Activated CD4-positive, alpha-beta T cell treated with anti-CD3 and anti-CD28 coated beads, Interleukin-2, amount 50 U/mL, for 4 hours (primary cell): ENCODE measurements at places on chromosomes 2 and 18.

DNA sequence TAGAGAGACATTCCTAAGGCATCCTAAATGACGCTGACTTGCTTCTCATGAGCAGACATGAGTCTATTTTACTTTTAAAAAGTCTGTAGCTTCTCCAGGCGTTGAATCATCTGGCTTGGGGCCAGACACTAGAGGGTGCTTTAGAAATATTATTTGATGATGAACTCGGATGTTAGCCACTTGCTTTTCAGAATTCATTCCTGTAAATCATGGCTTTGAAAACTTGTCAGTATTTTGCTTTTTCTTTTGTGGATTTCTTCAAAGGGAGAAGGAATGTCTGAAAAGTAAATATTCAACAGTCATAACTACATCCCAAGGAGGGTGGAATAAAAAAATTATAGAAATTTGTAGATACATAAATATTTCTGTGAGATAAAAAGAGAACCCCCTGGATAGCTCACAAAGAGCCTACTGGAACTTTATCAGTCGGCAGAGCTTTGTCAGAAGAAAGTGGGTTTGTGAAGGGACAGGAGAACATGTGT lies 370.8 kb downstream of the OSR1 start:
- DNase-seq, result no peak

DNA sequence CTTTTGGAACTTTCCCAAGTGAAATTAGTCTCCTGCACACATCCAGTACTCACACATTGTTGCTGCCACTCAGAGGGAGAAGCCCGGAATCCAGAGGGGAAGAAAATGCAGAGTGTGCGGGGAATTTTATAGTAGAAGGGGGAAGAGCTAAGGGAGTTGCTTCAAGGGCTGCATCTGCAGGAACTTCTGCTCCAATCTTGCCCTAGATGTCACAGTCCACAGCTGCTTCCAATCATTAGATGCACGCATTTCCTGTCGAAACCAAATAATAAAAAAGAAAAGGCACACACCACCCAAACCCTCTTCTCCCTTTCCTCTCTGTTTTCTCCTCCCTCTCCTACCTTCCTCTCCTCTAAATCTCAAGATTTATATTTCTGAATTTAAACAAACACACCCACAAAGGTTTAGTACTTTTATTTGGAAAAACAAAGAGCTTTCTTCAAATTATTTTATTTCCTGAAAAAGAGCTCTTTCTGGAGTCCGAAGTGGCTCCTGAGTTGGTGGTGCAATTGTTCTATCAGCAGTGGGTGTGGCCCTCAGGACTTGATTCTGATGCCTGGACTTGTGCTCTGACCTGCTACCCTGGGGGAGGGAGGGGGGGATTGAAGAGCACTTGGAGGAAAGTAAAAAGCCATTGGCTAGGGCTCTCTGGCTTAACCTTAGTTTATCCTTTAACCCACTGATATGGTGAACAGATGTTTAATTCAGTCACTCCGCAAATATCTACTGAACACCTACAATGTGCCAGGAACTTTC lies 72.0 kb downstream of the KCNE4 start:
- DNase-seq, result no peak

- DNase-seq, result no peak
Observed at GRCh38 chr2:100417711-100418124, 250 bp upstream of the CHST10 start.

GRCh38 chr18:57961876-57962505 lies 82.0 kb upstream of the NEDD4L start:
- no peak for DNase-seq

- DNase-seq, result no peak
Observed at GRCh38 chr2:120497261-120497977, 151.5 kb downstream of the INHBB start.

DNA sequence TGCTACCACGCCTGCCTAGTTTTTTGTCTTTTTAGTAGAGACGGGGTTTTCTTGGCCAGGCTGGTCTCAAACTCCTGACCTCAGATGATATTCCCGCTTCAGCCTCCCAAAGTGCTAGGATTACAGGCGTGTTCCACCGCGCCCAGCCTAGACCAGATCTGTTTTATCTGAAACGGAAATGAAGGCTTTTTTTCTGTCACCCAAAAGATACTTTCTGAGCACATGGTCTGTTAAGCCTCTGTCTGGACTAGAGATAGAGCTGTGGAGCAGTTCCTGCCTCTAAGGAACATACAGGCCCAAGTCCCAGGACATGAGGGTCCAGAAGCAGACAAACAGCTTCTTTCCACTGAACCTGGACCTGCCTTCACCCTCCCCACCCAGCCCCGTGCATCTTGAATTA lies 43.6 kb upstream of the PTMA start:
- DNase-seq, result no peak

GRCh38 chr18:10863026-10863425 lies 286.3 kb downstream of the PIEZO2 start:
- DNase-seq, result no peak

GRCh38 chr2:191783416-191783815 lies 63.5 kb downstream of the CAVIN2 start:
- no peak for DNase-seq

GRCh38 chr2:163436963-163437362 lies 298.8 kb downstream of the FIGN start:
- DNase-seq, result no peak

GRCh38 chr2:165746501-165746900 lies 47.5 kb downstream of the GALNT3 start:
- no peak for DNase-seq

DNA sequence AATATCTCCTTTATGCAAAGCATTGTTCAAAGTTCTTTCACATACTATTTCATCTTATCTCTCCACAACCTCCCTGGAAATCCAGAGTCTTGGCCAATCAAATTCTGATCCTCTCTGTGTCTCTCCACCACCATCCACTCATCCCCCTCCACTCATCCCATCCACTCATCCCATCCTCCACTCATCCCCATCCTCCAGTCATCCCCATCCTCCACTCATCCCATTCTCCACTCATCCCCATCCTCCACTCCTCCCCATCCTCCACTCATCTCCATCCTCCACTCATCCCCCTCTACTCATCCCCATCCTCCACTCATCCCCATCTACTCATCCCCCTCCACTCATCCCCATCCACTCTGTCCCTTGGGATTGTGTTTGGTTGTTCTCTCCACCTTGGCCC lies 101.1 kb downstream of the BCL2 start:
- no peak for DNase-seq

GRCh38 chr2:168430431-168430830 lies 25.6 kb upstream of the CERS6 start:
- DNase-seq, result no peak

DNA sequence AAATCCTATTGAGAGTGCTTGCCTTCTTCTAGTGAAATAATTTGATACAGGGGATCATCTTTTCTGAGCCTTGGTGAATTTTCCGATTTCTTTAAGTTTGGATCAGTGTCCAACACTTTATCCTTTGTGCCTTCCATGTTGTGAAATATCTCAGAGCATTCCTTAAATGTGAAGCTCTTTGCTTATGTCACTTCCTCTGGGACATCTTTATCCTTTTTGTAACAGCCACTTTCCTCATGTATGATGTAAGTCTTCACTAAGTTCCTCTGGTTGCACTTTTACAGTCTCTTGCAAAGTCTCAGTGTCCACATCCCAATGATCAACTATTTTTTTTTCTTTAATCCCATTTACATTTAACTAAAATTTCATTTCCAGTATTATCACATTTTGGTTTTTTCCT lies 254.2 kb downstream of the EN1 start:
- DNase-seq, result no peak

GRCh38 chr2:13015532-13016320 lies 299.0 kb downstream of the TRIB2 start:
- no peak for DNase-seq

DNA sequence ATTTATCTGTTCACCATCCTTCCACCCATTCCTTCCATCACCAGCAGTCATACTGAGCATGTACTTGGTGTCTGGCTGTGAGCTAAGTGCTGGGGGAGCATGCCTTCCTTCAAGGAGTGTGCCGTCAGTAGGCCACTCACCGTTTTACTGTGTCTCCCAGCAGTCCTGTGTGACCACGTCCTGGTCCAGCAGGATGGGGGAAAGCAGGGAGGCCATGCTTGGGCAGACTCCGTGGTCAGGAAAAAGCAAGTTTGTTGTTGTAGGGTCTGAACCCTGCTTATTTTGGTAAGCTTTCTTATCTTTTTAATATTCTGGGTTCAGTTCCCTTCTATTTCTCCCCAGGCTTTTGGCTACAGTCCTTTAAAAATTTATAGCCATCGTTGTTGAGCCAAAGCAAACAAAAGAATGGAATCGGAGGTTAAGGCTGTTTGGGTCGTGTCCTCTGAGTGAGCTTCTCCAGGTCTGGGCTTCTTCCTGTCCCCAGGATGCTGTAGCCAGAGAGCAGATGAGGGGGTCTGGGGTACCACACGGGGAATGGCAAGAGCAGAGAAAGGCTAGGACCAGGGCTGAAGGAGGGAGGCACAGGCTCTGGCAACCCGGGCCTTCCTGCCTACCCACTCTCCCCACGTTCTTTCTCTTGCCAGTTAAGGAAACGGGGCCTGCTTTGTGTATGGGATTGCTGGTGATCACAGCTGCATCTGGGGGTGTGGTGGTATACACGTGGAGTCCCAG lies 13.5 kb downstream of the SLC30A3 start:
- no peak for DNase-seq

DNA sequence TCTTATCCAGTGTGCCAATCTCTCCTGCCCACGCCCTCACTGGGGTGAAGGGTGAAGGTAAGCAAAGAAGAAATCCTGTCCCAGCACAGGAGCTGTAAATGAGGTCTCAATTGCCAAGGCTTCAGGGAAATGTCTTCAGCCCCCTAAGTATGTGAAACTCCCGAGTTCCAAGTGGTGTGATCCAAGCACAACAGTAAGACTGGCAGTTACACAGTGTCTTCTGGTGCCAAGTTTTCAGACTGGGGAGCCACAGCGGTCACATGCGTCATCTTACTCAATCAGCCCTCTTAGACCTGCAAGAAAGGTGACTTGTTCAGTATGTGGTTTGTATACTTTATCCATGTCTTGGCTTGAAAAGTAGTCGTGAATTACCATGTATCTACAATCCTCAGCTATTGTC lies 55.0 kb upstream of the SPRED2 start:
- DNase-seq, result no peak

- no peak for DNase-seq
Observed at GRCh38 chr2:164430166-164430783, 191.0 kb downstream of the GRB14 start.

DNA sequence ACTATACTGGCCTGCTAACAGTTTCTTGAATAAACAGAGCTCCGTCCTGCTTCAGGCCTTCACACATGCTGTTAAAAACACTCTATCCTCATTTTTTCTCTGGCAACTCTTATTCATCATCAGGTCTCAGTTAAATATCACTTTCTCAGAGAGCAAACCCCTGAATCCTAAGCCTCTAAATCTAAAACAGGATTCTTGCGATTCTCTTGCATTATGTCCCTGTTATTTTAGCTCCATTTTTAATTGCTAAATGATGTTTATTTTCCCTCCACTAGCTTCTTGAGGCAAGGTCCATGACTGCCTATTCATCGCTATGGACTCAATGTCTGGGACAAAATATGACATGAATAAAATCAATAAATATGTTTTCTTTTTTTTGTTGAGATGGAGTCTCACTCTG lies 190.7 kb upstream of the SMAD7 start:
- DNase-seq, result no peak

- no peak for DNase-seq
Observed at GRCh38 chr2:238174291-238174690, 15.5 kb downstream of the ERFE start.

GRCh38 chr2:217958884-217959225 lies 43.9 kb downstream of the TNS1 start:
- DNase-seq, result no peak

GRCh38 chr2:64853306-64853705 lies 135.9 kb upstream of the SLC1A4 start:
- DNase-seq, result no peak
